ENCODE measurements at places on chromosomes 7 and 10.
A peak's percentile ranks its signal among the peaks of the same experiment; 100 is the strongest.

GRCh38 chr10:17272648-17273047, 44.6 kb downstream of the VIM start:
- H3K4me3 ChIP-seq: no peak overlapping the region
- H3K36me3 ChIP-seq: no peaks in the 10 kb centered on the region
- DNase-seq: no peak
- H3K27me3 ChIP-seq: peaks cover 5% of the 10 kb centered on the region
- no peaks in the 10 kb centered on the region for H3K4me1 ChIP-seq

DNA sequence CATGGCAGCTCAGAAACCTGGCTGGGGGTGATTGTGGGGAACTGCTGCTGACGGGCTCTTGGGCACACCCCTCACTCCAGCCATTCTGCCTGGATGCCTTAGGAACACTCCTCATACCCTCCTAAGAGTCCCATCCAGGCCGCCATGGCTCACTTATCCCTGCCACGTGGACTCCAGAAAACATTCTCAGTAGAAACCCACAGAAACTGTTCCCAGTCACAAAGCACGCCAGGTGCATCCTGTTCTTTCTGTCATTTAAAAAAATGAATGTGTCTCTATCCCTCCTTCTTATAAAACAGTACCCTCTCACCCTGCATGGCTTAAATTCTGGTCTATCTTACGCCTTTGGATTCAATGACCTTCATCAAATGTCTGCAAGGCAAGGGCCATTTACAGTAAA, 177.7 kb downstream of the CUX1 start:
- no peaks in the 10 kb centered on the region for H3K4me1 ChIP-seq
- H3K36me3 ChIP-seq: no peaks in the 10 kb centered on the region
- no peak overlapping the region for H3K4me3 ChIP-seq
- DNase-seq: no peak
- no peak overlapping the region for H3K27ac ChIP-seq

GRCh38 chr10:119515511-119516045, 26.9 kb downstream of the RGS10 start:
- DNase-seq: no peak
- no peaks in the 10 kb centered on the region for H3K27me3 ChIP-seq
- H3K4me1 ChIP-seq: peaks cover 5% of the 10 kb centered on the region
- H3K4me3 ChIP-seq: no peak overlapping the region

GRCh38 chr10:7611909-7612308, 54.9 kb downstream of the ITIH5 start:
- H3K4me1 ChIP-seq: peaks cover 21% of the 10 kb centered on the region
- no peaks in the 10 kb centered on the region for H3K27me3 ChIP-seq
- H3K27ac ChIP-seq: no peak overlapping the region
- DNase-seq: no peak
- H3K4me3 ChIP-seq: no peak overlapping the region

DNA sequence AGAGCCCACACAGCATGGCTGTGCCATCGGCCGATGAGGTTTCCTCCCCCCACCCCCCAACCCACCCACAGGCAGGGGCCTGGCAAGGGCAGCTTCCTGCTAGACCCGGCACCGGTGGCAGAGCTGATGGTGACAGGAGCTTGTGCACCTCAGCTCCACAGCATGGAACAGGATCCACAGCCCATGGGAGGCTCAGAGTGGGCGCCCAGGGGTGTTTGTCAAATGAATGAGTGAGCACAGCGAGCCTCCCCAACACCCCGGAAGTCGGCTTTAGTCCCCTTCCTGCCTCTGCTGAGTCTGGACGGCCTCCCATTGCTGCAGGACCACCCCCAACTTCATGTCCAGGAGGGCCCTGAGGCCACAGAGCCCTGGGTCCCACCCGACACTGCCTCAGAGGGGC, 68.9 kb downstream of the PDGFA start:
- DNase-seq: no peak
- no peak overlapping the region for H3K27ac ChIP-seq
- H3K4me3 ChIP-seq: no peak overlapping the region
- H3K27me3 ChIP-seq: no peaks in the 10 kb centered on the region

DNA sequence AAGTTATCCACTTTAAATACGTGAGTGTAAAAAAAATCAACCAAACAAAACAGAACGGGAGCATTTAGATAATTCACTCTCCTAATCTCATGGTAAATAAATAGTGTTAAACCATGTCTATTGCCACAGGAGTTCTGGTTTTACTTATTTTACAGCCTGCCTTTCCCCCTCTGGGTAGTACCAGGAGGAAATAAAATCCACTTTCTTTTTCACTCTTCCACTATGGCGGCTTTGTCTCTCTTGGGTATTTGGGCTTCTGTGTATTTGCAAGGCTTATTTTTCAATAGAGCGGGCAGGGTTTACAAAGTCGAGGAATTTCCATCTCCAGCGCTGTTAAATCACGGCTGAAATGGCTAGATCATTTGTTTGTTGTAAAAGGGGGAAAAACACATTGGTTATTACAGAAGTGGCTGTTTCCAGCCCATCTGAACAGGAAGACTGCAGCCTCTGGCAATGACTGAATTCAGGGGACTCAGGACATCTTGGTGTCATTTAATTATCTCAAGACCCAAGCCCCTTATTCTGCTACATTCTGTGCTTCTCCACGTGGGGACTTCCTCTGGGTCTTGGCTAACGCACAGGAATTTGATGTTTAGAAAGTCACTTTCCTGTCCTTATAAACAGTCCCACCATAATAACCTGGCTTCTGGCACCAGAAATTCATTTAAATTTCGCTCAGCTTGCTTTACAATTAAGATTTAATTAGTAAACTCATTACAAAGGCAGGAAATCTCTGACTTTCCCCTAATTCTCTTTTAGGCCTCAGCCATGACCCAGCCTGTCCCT, 323.9 kb downstream of the GATA3 start:
- no peak overlapping the region for H3K27ac ChIP-seq
- H3K27me3 ChIP-seq: no peaks in the 10 kb centered on the region
- no peaks in the 10 kb centered on the region for H3K36me3 ChIP-seq
- no peak for DNase-seq
- H3K4me1 ChIP-seq: peaks cover 5% of the 10 kb centered on the region
- H3K4me3 ChIP-seq: peak overlapping the region; percentile 17

- peak overlapping the region; percentile 68 for H3K4me3 ChIP-seq
- no peaks in the 10 kb centered on the region for H3K36me3 ChIP-seq
- H3K27ac ChIP-seq: peak overlapping the region; percentile 53
Measured at GRCh38 chr7:76397409-76398183, 11.9 kb downstream of the SSC4D start.

DNA sequence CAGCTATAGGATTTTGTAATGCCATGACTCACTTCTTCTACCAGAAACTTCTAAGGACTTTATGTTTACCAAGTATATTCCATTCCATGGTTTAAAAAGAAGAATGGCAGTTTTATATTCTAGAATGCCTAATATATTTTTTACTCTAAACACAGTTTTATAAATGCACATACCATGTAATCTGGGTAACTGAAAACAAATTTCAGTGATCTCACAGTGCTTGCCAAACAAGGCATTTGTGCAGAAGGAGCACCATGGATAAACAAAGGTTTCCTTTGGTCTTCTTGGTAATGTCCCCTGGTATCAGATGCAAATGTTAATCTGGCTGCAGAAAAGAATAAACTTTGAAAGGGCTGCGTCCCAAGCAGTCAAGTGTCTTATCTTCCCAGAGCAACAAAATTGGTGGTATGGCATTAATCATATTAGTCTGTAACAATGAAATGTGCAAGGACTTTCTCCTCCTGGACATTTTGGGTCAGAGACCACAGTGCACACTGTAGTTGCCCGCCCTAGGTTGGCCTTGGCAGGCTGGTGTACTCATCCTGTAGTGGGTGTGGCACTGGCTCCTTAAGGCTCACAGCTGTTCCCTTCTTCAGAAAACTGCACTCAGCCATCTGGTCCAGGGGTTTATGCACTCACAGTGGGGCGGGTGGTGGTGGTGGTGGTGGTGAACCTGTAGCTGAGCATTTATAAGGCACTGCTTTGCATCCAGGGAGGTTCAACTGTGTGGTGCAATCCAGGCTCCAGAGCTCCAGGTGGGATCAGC, 56.7 kb downstream of the LAMB4 start:
- no peak overlapping the region for H3K4me3 ChIP-seq
- H3K27me3 ChIP-seq: no peaks in the 10 kb centered on the region
- H3K36me3 ChIP-seq: no peaks in the 10 kb centered on the region
- H3K27ac ChIP-seq: no peak overlapping the region
- H3K4me1 ChIP-seq: no peaks in the 10 kb centered on the region

DNA sequence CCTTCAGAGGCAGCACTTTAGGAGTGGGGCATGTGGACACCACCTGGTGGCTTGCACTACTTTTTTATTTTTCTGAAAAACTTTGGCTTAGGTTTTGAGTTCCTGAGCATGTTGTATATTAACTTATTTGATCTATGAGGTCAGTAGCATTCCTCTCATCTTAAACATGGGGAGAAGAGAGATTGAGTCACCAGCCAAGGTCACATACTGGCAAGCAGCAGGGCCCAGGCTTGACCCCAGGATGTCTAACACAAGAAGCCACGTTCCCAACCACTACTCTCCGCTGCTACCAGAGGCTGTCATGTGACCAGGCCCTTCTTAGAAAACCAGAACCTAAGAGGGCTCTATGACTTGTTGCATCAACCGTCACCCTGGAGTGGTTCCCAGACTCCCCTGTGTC, 210.3 kb upstream of the GPR26 start:
- no peak overlapping the region for H3K27ac ChIP-seq
- no peak overlapping the region for H3K4me3 ChIP-seq
- H3K27me3 ChIP-seq: no peaks in the 10 kb centered on the region
- no peak for DNase-seq
- H3K4me1 ChIP-seq: no peaks in the 10 kb centered on the region

- H3K4me1 ChIP-seq: no peaks in the 10 kb centered on the region
- H3K36me3 ChIP-seq: no peaks in the 10 kb centered on the region
- no peak overlapping the region for H3K27ac ChIP-seq
- DNase-seq: no peak
- no peaks in the 10 kb centered on the region for H3K27me3 ChIP-seq
Measured at GRCh38 chr7:31261341-31261740, 79.2 kb downstream of the NEUROD6 start.

DNA sequence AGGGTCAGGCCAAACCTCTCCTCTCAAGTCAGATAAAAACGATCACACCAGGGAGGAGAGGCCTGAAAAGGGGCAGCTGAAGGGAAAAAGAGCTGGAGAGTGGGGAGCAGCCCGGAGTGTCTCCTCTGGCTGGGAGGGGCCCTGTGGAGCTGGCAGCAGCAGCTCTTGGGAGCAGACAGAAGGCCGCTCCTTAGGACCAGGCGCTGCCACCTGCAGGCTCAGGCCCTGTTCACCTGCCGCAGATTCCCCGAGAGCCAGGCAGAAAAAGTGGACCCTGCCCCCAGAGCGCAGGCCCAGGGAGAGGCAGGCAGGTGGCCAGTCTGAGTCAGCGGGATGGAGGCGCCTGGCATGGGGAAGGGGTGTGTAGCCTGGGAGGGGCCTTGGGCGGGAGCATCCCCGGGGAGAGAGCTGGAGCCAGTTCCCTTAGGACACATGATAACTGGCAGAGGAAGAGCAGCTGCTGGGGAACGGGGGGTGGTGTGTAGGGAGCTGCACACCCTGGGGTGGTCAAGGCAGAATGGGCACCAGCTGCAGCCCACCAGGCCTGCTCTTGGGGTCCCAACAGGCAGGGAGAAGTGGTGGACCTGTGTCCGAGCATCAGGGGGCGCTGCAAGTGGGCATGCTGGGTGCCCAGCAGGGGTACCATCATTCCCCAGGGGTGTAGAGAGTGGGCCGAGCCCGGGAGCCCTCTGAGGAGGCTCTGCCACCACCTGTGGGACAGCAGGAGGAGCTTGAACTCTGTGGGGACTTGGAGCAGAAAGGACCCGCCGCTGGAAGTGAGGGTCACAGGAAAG, 177.2 kb upstream of the RHEB start:
- H3K36me3 ChIP-seq: no peaks in the 10 kb centered on the region
- H3K27ac ChIP-seq: peak overlapping the region; percentile 50
- peaks cover 28% of the 10 kb centered on the region for H3K4me1 ChIP-seq
- H3K27me3 ChIP-seq: no peaks in the 10 kb centered on the region
- DNase-seq: no peak

DNA sequence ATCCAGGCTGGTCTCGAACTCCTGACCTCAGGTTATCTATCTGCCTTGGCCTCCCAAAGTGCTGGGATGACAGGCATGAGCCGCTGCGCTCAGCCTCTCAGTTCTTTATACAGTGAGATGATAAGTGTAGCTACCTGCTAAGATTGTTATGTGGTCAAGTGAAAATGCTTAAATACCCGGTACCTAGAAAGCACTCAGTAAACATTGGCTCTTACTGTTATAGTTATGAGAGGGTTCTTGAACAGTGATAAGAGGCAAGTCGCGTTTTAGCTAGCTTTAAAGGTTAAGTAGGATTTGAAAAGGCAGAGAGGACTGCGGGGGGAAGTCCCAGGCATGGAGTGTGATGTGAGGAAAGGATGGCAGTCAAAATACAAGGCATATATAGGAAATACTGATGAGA, 4.5 kb downstream of the ZKSCAN1 start:
- no peaks in the 10 kb centered on the region for H3K27me3 ChIP-seq
- peaks cover 51% of the 10 kb centered on the region for H3K36me3 ChIP-seq
- no peak overlapping the region for H3K4me3 ChIP-seq
- H3K27ac ChIP-seq: peak overlapping the region; percentile 13
- DNase-seq: no peak
- H3K4me1 ChIP-seq: peaks cover 27% of the 10 kb centered on the region

GRCh38 chr10:905503-905902, 26.0 kb downstream of the LARP4B start:
- H3K27me3 ChIP-seq: no peaks in the 10 kb centered on the region
- no peak for DNase-seq
- no peaks in the 10 kb centered on the region for H3K4me1 ChIP-seq
- H3K27ac ChIP-seq: no peak overlapping the region
- H3K4me3 ChIP-seq: no peak overlapping the region
